Neural crest cell (in vitro differentiated cells): ENCODE measurements at places on chromosomes 13 and 19.

GRCh38 chr13:35092251-35092650 lies 150.2 kb downstream of the NBEA start:
- DNase-seq = no peak

GRCh38 chr19:2455851-2456570 lies 748 bp downstream of the LMNB2 start:
- no peak for DNase-seq

GRCh38 chr19:55643003-55643886 lies at the start of gene ZNF581:
TSS of gene ZNF581 (plus strand) at chr19:55643649. CDS start at chr19:55644572, 923 bp downstream.
- DNase-seq = peak; percentile 64

DNA sequence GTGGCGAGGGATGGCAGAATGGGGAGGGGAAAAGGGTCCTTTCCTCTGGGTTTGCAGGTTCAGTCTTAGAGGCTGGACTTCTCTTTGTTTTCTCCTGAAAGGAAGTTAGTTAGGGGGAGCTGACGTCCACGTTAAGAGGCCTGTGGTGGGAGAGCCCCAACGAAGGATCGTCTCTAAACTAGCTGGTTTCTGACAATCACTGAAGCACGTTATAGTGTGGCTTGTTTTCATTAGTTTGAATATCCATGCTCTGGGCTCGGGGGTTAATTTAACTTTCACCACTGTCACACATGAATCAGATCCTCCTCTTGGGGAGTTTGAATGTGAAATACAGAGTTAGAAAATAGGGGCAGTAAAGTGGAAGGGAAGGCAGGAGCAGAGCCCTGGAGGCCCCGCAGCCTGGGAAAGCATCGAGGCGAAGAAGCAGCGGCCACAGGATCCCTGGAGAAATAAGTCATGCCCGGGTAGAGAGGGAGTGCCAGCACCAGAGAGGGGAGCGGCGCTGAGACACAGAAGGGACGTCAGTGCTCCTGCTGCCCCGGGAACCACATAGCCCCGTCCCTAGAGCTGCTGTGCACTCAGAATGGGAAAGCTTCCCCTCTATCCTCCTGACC lies 31.1 kb upstream of the AMER2 start:
- no peak for DNase-seq

DNA sequence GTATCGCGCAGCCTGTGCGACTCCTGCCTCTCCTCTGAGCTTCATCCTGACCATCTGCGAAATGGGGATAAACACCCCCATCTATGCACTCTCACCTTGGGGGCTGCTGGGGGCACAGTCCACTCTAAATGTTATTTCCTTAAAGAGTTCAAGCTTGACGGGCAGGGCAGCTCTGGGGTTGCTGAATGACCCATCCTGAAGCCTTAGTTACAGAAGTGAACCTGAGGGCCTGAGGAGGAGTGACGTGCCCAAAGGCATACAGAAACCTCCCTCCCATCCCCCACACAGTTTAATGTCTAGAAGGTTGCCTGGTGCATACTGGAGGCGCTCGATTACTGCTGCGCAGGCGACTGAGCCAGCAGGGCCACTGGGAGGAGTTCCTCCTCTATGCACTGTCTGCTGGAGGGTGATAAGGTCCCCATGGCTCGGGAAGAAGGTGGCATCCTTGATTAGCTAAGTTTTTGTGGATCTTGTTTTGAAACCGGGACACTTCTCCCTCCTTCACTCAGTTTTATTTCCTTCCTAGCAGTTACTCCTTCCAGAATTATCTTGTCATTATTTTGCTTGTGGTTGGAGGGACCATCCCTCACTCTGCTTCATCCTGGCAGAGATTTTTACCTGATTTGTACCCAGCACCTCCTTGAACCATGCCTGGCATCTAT lies 572 bp upstream of the FKBP8 start:
- DNase-seq = no peak

DNA sequence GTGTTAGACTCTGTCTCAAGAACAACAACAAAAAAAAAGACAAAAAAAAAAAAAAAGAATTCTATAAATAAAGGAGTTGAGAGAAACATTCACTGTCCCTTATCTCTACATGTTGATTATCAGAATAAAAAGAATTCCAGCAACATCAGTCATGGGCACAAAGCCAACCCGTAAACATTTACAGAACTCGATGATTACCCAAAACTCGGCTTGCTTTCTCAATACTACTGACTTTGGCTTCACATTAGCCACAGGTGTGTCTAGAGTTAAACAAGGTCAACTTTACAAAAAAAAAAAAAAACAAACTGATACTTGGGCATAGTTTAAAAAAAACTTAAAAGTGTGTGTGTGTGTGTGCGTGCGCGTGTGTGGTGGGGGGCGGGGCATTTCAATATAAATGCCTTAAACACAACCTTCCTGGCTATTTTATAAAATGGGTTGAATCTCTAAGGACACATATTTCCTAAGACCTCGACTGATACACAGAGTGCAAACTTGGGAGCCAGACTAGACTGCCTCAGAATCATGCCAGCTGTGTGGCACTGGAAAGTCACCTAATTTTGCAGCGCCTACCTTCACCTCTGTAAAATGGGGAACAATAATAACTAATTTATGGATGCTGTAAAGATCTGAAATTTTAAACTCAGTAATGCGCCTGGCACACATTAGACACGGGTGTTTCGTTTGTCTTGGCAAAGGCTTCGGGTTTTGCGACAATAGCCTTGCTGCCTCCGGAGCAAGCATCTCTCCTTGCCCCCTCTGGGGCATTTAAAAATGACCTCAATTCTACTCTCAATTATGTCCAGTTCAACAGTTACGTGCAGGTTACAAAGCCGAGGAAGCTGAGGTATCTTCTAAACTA lies 922 bp downstream of the EBPL start:
- DNase-seq = no peak

GRCh38 chr13:39107561-39107960 lies 69.3 kb downstream of the NHLRC3 start:
- DNase-seq = no peak

GRCh38 chr13:103960001-103960400 lies 893.8 kb upstream of the SLC10A2 start:
- no peak for DNase-seq

GRCh38 chr13:98821372-98822224 lies 69.1 kb upstream of the SLC15A1 start:
- DNase-seq = no peak

DNA sequence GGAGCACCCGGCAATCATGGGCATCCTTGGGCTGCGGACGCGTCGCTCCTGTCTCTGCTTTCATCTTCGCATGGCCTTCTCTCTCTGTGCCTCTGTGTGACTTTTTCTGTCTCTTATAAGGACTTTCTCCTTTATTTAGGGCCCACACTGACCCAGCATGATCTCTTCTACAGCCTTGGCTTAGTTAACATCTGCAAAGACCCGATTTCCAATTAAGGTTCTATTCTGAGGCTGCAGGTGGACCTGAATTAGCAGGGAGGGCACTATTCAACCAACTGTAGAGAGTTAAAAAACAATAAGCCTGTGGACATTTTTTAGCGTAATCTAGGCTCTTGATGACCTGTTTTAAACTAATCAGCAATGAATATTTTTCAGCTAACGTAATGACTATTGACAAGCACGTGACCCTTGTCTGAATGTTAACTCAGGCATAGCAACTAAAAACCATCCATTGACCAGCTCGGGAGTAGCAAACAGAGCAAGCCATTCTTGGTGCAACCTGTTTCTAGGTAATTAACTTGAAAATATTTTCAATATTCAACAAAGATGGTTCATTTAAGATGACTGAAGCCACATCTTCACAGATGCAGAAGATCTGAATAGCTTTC lies 15.2 kb downstream of the F10 start:
- DNase-seq = no peak

DNA sequence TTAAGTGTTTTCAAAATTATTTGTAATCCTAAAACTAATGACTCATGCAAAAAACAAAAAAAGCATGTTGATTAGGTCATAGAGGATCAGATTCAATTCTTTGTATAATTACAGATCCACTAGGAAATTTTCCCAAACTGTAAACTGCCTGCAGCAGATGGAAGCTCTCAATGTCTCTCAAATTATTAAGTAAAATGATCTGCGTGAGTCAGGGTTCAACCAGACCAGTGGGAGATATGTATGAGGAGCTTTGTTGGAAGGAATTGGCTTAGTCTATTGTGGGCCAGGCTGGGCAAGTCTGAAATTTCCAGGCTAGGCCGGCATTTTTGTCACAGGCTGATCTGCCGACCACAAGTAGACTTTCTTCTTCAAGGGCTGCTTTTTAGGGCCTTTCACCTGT lies 14.4 kb upstream of the SACS start:
- DNase-seq = no peak

GRCh38 chr13:66349966-66350365 lies 880.2 kb downstream of the PCDH9 start:
- no peak for DNase-seq

- DNase-seq = no peak
These were observed 2.8 kb downstream of the PRMT1 start for GRCh38 chr19:49679771-49680413.

DNA sequence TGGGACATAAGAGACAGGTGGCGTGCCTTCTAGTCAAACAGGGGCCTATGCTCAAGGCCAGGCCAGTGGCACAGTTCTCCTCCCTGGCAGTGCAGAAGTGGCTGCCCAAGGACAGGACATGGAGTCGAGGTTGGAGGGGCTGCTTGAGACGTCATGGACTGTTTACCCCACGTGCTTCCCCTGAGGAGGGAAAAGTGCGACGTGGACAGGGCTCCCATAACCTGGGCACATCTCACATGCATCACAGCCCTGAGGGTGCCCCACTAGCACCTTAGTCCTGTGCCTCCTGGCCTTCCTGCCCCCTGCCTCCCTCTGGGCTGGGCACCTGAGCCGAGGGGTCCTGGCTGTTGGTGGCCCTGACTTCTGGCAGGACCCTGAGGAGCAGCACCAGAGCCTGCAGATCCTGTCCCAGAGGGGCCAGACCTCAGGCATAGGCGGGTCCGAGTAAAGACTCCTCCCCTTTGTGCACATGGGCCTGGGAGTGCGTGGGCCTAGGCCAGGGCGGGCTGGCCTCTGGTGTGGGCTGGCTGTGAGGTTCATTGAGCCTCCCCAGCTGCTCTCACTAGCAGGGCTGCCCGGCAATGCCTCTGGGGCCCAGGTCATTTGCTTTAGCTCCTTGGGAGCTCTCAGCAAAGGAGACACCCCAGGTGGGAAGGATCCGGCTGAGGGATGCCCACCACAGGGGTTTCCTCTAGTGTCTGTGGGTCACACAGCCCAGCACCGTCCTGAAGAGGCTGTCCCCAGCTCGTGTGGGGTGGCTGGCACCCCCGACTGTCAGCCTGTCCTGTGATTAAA lies 65.7 kb downstream of the CEBPG start:
- DNase-seq = no peak
